ENCODE measurements at places on chromosomes 4 and X.

- DNase-seq, result no peak
Measured at GRCh38 chrX:97065066-97065465, 181.4 kb downstream of the RPA4 start.

GRCh38 chr4:106264331-106264728, 51.7 kb downstream of the TBCK start:
- DNase-seq, result no peak

DNA sequence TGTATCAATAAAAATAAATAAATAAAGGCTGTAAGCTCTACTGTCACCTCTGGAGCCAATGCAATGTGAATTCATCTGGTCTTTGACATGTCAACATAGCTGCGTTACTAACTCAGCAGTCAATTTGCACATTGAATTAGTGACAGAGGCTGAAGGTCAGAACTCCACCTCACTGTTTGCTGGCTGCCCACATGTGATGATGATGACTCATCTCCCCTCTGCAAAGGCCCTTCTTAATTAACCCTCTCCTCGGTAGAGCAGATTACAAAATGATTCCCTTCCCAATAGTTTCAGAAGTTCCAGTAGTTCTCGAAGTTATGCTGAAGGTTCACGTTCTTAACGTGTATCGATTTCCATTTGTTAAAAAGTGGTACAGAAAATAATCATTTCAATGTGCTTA, 1626.0 kb upstream of the TENM3 start:
- no peak for DNase-seq

GRCh38 chr4:136319789-136320464, 1212.4 kb downstream of the PCDH18 start:
- no peak for DNase-seq

- no peak for DNase-seq
Measured at GRCh38 chr4:160276785-160277325, 1174.0 kb downstream of the RAPGEF2 start.

- no peak for DNase-seq
Measured at GRCh38 chr4:159248384-159249178, 145.7 kb downstream of the RAPGEF2 start.

GRCh38 chr4:7393601-7394575, 40.8 kb downstream of the PSAPL1 start:
- DNase-seq, result no peak

DNA sequence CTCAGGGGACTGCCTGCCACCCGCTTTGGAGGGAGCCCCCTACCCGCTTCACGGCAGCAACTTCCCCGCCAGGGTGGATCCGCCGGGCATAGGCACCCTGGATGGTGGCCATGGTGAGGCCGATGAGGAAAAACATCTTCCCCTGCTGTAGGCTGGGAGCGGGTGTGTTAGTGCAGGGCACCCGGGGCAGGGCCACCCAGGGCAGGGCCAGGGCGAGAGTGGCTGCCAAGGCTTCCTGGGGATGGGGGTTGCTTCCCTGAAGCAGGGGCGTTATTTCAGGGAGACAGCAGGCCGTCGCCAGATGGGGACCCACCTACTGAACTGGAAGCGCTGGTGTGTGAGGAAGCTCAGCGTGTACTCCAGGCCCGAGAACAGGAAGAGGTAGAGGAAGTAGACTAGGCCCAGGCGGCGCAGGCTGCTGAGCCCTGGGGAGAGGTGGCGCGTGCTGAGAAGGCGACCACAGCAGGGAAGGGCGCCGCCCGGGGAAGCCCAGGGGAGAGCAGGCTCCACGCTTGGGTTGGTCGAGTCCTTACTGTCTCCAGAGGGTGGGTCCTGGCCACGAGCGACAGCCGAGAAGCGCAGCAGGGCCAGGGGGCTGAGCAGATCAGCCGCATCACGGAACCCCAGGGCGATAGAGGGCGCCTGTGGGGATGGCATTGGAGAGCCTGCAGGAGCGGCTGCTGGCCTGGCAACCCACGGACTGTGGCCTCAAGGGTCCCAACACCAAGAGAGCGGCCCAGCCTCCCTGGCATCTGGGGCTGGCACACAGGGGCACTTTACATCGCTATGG, 31.5 kb downstream of the NOP14 start:
- no peak for DNase-seq

- DNase-seq, result no peak
Measured at GRCh38 chr4:187618701-187619281, 376.8 kb upstream of the ZFP42 start.

DNA sequence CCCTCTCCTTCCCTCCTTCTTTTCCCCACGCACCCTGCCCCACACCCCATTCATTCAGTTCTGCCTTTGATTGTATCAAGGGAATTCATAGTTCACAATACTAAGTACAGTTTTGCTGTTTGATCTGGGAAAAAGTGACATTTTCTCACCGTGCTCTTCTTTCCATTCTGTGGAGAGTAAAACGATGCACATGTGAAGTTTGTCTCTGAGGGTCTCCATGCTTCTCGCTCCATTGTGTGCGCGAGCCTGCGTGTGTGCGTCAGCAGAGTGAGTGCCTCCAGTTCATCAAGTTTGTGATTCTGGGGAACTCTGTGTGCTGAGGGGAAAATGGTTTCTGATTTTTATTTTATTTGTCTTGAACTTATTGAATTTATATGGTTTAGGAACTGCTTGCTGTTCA, 1.9 kb downstream of the STK26 start:
- DNase-seq, result no peak

- DNase-seq, result no peak
Measured at GRCh38 chrX:136747003-136747986, 33.4 kb downstream of the ARHGEF6 start.

DNA sequence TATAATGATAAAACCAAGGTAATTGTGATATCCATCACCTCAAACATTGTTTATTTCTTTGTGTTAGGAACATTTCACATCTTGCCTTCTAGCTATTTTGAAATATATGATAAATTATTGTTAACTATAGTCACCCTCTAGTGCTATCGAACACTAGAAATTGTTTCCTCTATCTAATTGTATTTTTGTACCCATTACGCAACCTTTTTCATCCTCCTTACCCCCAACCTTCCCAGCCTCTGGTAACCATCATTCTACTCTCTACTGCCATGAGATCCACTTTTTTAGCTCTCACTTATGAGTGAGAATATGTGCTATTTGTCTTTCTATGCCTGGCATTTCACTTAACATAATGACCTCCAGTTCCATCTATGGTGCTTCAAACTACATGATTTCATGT, 3.9 kb upstream of the UBA6 start:
- DNase-seq, result no peak

- DNase-seq, result no peak
Measured at GRCh38 chr4:161721947-161722346, 441.9 kb downstream of the FSTL5 start.

- DNase-seq, result no peak
Measured at GRCh38 chr4:148112231-148112982, 329.8 kb downstream of the NR3C2 start.

- no peak for DNase-seq
Measured at GRCh38 chr4:7073526-7074390, 5.9 kb upstream of the GRPEL1 start.

GRCh38 chr4:76434901-76435527, at the start of gene SHROOM3:
TSS of gene SHROOM3 (plus strand) at chr4:76435229. CDS start at chr4:76436053, 824 bp downstream.
- DNase-seq, result peak; percentile 60

- DNase-seq, result no peak
Measured at GRCh38 chr4:6492861-6493657, 20.6 kb upstream of the PPP2R2C start.

DNA sequence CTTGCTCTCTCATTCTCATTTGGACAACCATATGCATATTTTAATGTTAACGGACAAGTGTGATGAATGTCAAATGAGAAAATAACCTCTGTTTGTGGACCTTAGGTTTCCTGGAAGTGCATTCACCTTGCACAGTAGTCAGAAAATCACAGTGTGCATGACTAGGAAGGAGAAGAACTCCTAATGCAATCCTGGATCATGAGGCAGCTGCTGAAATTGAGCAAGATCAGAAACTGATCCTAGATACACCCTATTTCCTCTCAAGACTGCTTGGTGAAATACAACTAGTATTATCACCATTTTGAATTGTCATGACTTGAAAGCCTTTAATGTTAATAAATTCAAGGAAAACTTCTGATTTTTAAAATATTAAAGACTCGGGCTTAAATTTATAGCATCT, 1148.9 kb downstream of the STIM2 start:
- no peak for DNase-seq

GRCh38 chr4:42497142-42497910, 100.0 kb downstream of the SHISA3 start:
- no peak for DNase-seq

DNA sequence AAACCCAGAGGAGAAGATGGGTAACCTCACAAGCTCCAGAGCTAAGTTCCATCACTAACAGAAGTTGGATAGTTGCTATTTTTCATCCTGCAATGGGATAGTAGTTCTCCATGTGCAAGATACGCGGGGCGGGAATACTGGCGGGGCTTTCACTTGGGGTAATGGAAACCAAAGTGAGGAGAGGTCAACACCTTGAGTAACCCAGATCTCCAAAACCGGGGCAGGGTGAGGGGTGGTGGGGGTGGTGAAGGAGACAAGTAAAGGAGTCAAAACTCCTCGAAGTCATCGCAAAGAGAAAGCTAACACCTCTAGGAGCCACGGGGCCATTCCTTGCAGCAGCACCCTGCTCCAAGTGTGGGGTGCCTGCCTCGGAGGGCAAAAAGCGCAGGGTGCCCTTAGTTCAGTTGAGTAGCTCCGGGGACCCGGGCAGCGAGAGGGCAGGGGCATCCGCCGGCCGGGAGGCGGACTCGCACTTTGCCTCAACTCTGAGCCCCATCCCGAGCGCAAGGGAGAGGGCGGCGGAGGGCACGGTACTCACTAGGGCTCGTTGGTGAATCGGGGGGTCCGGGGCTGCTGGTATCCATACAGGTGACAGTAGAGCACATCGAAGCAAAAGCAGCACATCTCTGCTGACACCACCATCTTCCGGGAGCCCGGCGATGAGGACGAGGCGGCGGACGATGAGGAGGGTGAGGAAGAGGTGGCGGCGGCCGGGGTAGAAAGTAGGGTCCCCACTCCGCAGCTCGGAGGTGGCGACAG, 645 bp downstream of the AMMECR1 start:
- DNase-seq, result no peak

DNA sequence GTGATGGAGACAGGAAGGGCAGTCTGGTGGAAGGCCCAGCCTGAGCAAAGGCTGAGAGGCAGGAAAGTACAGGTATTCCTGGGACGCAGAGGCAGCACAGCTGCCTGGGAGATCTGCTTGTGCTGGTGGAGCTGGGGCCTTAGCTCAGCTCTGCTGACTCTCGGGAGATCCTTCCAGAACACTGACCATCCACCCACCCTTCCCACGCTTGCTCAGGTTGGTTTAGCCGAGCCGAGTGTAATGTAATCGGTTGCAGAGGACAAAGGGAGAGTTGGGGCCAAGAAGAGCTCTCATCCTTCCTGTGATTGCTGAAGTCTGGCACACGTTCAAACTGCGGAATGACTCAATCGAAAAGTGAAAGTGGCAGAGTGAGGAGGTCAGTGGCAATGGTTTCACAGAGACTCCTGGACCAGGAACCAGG, 43.1 kb upstream of the GPR78 start:
- DNase-seq, result peak; percentile 74

DNA sequence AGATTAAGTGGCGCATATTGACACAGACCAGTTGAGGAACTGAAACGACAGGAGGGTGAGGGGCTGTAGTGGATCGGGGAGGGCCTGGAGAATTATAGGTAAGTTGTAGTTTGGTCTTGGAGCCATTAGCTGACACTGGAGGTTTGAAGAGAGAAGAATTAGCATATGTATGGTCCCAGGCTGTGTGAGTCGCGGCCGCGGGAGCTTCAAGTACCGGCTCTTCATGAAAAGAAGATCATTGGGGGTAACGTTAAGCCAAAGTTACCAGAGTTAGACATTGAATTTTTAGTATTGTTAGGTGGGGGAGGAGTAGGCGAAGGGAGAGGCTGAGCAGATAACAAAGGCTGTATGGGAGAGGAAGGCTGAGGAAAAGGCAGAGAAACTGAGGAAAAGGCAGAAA, 56.5 kb downstream of the ZNF674 start:
- DNase-seq, result no peak

DNA sequence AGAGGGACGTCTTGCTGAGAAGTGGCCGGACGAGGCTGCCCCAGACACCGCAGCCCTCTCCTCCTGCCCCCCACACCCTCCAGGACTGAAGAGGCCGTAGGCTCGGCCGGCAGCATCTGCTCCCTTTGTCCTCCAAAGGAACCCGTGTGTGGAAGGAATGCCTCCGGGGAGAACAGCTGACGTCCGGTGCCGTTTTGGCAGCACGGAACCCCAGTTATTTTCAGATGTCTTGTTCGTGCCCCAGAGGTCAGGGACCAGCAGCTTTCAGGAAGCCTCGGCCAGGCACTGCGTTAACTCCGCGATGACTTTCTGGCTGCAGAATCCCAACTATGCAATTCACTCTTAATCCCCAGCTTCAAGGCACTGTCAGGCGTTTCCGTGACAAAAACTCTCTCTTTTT, 10.9 kb upstream of the PPP2R3B start:
- no peak for DNase-seq

DNA sequence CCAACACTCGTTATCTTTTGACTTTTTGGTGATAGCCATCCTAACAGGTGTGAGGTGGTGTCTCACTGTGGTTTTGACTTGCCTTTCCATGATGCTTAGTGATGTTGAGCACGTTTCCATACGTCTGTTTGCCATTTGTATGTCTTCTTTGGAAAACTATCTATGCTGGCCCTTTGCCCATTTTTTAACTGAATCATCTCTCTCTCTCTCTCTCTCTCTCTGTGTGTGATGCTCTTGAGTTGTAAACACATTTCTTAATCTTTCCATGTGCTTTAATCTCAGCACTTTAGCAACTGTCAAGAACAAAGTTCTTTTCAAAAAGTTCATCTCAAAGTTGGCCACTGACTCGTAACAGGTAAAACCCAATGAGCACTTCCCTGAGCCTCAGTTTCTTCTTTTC, 10.5 kb downstream of the SORBS2 start:
- DNase-seq, result no peak

DNA sequence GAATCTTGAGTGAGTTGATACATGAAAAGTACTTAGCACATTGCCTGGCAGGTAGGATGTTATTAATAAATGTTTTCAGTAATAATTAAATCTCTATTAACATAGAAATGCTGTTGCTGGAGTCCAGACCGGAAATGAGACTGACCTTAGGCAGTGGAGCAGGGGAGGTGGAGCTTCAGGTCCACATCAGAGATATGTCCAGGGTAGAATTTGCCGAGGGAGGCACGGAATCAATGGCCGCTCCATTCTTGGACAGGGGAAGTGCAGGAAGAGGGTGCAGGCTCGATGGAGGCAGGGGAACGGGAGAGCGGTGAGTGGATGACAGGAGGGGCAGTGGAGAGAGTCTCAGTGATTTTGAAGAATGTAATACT, 107.3 kb downstream of the GATB start:
- no peak for DNase-seq

DNA sequence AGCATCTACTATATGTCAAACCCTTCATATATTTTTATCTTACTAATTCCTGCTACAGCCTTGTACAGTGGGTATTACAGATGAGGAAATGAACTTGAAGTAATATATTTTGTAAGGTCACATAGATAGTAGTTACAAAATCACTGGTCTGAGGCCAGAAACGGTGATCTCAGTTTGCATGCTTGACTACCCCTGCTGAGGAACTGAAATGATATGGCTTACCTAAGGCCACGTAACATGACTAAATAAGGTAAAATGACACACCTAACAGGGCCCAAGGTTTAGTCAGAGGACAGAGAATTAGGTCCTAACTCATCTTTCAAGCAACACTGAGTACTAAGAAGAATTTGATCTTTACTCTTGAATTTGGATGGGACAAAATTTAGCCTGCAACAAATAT, 1.5 kb upstream of the COMMD8 start:
- no peak for DNase-seq
